Stimulated activated CD8-positive, alpha-beta memory T cell treated with anti-CD3 and anti-CD28 coated beads, Interleukin-15, amount 100 ng/mL, for 48 hours (primary cell): ENCODE measurements at places on chromosomes 5 and 9.

DNA sequence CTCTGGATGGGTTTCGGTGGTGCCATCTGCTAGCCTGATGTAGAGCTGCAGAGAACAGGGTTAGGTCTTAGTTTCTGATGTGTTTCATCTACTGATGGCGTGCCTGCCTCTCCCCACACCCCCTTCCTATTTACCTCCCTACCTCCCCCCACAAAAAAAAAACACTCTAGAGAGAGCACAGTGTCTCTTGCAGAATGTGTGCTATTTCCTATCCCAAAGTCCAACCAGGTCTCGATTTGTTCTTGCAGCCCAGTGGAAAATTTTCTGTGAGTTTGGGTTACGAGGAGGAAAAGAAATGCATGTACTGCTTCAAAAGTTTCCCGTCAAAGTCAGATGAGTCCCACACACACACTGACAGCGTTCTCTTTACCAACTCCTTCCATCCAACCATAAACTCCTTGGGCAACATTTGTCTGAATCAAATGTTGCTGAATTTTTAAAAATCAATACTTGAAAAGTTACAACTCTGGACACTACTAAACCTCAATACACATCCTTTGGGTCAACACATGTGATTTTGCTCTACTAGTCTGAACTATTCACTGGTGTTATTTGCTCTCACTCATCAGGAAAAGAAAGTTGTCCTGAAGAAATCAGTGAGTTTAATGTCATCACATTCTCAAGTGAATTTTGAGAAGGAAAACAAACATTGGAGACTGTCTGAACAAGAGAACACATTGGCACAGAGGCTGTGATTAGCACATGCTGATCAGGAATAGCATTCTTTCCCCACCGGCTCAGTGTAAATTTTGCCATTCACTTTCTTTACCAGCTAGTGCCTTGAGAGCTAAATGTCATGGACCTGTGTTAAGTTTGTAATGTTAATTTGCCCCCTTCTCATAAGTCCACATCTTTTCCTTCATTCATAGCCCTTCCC lies 84.1 kb downstream of the MAMDC2 start:
- no peak for DNase-seq

GRCh38 chr9:126049088-126049487 lies 277.5 kb upstream of the MVB12B start:
- DNase-seq: no peak

- DNase-seq: no peak
These were observed 87.2 kb upstream of the NEURL1B start for GRCh38 chr5:172553903-172554302.

DNA sequence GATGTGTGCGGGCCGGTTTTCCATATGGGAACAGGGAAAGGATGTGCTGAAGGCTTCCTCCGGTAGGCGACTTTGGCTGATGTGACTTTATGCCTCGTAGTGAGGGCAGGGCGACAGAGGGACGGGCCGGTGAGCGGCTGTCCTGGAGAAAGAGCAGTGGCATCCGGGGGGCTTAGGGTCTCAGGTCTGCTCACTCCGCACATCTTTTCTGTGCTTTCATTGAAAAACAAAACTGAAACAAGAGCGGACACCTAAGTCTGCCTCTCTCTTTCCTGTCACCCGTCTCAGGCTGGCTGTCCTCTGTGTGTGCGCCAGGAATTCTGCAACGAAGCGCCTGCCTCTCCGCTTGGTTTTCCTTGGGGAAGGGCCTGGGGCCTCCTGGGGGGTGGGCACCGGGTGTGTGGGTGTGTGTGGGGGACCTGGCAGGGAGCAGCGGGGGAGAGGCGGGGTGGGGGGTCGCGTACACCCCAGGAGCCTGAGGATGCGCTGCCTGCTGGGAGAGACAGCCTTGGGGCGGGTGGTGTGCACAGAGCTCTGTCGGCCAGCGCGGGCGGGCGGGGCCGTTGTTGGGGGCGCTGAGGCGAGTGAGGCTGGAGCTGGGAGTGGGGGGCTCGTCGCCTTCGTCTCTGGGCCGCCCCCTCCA lies 580 bp upstream of the PRRX2 start:
- DNase-seq: no peak

- DNase-seq: no peak
These were observed 8.1 kb downstream of the SPINK14 start for GRCh38 chr5:148176480-148176879.

DNA sequence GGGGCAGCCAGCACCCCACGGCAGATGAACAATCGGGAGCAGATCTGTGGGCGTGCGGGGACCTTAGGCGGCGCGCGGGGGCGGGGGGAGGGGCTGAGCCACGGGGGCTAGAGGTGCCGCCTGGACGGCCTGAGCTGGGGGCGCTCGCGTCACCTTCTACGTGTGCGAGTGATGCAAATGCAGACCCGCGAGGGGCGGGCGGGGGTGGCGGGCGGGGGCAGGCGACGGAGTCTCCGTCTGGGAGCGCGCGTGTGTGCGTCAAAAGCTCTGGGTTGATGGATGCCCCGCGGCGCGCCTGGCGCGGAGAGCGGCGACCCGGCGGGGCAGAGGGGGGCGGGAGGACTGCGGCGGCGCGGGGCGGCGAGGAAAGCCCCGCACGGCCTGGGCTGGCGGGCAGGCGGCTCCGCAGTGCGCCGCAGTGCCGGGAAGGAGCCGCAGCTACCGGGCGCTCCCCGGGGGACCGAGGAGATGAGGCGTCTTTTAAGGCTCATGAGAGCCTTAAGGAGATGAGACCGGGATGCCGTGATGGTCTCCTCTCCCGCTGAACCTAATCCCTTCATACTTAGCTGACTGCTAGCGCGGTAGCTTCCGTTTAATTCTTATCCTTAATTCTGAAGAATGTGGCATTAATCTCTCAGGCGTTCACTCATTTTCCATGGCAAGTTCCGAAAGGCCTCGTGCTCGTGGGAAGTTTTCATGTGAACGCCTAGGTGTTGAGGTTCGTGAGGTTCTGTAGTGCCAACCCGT lies 1.5 kb downstream of the SV2C start:
- no peak for DNase-seq

GRCh38 chr5:45578270-45578669 lies 117.9 kb downstream of the HCN1 start:
- DNase-seq: no peak

DNA sequence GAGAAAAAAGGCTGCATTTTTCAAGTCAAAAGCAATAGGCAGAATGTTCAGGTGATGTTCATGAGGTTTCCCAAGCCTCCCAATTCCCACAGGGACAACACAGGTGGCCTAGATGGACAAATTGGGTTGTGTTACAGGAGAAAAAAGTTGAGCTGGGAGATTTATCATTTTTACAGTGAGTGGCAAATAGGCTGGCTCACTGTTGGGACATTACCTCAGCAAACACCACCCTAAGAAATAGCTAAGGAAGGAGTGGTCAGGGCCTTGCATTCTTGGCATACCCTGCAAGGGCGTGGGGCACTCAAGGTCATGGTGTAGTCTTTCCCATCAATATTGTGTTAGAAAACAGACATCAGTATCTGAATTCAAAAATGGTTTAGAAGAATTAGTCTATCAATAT lies 23.3 kb upstream of the CPLANE1 start:
- DNase-seq: no peak

- peak; percentile 74 for DNase-seq
These were observed 15.0 kb upstream of the TEX48 start for GRCh38 chr9:114696814-114697544.

DNA sequence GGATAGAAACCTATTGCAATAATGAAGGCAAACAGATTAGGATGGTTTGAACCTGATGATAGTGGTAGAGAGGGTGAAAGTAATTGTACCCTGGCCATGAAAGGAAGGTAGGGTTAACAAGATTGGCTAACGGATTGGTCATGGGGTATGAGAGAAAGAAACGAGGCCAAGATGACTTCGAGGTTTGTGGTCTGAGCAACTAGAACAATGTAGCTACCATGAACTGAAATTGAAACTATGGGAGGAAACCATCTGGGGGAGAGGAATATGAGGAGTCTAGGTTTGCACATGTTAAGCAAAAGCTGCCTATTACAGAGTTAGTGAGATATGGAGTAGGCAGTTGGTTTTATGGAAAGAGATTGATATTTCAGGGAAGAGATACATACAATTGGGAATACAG lies 406.0 kb downstream of the PRELID2 start:
- no peak for DNase-seq
